NCI-H748 treated with DMSO at 0.1 percent for 48 hours (cell line): ENCODE measurements at places on chromosomes 5 and 9.
A peak's percentile ranks its signal among the peaks of the same experiment; 100 is the strongest.

- DNase-seq: no peak
Measured at GRCh38 chr9:136821826-136822544, 14.2 kb downstream of the RABL6 start.

- DNase-seq: no peak
Measured at GRCh38 chr9:121744687-121745395, 93.4 kb downstream of the DAB2IP start.

DNA sequence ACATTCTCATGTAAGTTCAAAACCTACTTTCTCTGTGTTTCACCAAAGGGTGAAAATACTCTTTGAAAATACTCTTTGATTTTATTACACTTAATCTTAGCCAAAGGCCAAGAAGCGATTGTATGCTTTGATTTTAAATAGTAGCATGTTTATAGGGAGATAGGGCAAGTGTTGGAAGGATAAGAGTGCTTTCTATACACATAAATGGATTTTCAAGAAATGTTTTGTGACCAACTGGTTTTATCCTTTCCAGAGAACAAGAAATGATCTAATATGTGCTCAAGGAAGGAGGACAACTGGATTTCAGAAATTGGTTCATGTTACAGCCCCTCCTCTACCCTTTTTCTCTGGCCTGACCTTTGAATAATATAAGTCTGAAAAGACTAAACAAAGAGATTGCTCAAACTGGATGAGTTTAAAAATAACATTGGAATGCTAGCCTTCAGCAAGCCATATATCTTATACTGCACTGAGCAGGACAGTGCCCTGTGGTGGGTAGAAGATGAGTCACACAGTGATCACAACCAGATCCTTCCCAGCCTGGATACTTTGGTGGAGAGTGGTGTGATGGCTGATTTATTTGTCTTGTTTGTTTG lies 13.1 kb downstream of the PALM2AKAP2 start:
- DNase-seq: no peak

- DNase-seq: peak; percentile 37
Measured at GRCh38 chr5:154467655-154468354, 10.2 kb downstream of the HAND1 start.

DNA sequence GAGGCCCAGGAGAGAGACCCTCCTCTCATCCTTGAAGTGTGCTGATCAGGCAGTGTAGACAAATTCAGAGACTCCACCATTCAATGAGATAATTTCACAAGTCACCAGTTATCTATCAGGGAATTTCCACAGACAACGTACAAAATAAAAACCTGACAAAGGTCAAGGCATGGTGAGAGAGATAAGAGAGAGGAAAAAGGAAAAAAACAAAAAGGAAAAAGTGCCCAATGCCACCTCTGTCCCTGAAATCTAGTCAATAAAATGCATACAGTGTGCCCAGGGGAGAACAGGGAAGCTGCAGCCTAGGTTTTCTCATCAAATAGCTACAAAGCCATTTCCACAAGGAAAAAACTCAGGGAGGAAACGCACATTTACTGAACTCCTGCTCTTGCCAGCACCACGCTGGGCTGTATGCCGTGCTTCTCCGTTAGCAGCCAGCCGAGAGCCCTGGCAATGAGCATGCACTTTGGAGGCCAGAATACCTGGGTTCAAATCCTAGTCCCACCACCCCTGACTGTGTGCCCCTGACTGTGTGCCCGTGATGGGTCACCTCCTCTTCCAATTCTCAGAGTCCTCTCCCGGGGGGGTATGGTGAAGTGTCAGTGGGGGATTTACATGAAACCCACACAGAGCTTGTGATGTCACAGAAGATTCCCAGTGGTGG lies 11.6 kb downstream of the WHRN start:
- DNase-seq: no peak

DNA sequence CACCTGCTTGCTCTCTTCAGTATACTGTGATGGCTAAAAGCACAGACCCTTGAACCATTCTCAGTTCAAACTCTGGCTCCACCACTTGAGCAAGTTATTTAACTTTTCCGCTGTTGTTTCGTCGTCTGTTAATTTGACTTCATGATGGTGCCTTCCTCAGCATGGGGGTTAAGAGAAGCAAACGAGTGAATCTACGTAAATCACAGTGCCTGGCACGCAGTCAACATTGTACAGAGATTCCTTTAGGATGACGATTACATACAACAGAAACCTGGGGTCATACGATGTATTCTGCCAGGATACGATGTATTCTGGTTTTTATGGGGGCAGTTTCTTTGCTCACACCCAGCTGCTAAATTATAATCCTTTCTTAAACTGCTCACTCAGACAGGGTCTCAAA lies 515.6 kb downstream of the CCDC171 start:
- no peak for DNase-seq

- no peak for DNase-seq
Measured at GRCh38 chr5:153525536-153525935, 35.1 kb downstream of the GRIA1 start.

GRCh38 chr9:133818444-133818843 lies 80.3 kb upstream of the SARDH start:
- no peak for DNase-seq

- peak; percentile 82 for DNase-seq
Measured at GRCh38 chr9:81522716-81523551, 166.4 kb downstream of the TLE1 start.

GRCh38 chr9:93183663-93184431 lies at the start of gene WNK2:
Gene WNK2 (plus strand): TSS chr9:93184139. CDS start chr9:93184930, 791 bp downstream.
- no peak for DNase-seq

GRCh38 chr5:54450542-54450941 lies 5.0 kb upstream of the HSPB3 start:
- DNase-seq: no peak

GRCh38 chr5:127426661-127427060 lies 90.8 kb upstream of the PRRC1 start:
- DNase-seq: no peak

GRCh38 chr9:124133727-124134126 lies 122.2 kb downstream of the LHX2 start:
- no peak for DNase-seq

GRCh38 chr5:53200306-53200705 lies 90.7 kb upstream of the MOCS2 start:
- no peak for DNase-seq
